Activated CD4-positive, alpha-beta T cell treated with anti-CD3 and anti-CD28 coated beads for 24 hours (primary cell): ENCODE measurements at places on chromosomes 6 and 20.

DNA sequence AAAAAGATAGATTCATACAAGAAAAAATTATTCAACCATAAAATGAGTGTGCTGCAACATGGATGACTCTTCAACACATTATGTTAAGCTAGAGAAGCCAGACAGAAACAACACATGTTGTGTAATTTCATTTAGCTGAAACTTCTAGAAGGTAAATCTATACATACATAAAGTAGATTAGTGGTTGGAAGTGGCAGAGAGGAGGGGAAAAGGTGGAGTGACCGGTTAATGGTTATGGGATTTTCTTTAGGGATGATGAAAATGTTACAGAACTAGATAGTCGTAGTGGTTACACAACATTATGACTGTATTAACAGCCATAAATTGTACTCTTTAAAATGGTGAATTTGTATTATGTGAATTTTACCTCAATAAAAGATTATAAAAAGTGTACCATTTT lies 304.1 kb upstream of the SLC35B3 start:
- no peak for DNase-seq

DNA sequence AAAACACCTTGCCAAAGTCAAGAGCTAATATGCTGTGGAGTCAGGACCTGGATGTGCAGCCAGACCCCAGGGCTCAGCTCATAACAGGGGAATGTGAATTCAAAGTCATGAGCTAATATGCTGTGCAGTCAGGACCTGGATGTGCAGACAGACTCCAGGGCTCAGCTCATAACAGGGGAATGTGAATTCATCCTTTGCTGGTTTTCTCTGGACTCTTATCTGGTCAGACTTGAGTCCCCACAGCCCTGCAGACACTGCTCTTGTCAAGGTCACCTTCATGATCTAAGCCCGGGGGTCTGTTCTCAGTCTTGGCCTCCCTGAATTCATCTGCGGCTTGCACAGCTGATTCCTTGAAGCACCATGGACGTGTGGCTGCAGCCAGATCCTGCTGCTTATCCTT lies 19.2 kb upstream of the GGTLC1 start:
- no peak for DNase-seq

- DNase-seq: no peak
Measured at GRCh38 chr6:109224994-109225393, 129.7 kb downstream of the CEP57L1 start.

DNA sequence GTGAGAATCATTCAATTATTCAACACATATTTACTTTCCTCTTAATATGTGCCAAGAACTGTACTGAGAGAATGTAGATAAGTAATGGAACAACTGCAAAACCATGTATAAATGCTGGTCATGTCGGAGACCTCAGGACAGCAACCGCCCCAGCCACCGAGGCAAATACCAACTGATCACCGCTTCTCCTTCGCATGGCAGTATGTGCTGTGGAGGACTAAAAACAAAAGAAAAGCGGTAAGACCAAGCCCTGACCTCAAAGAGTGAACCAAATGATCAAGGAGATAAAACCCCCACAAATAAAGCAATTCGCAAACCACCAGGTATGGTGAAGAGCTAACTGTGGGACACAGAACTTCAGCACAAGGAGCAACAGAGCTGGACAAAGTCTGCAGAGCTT lies 104.3 kb downstream of the TRERF1 start:
- no peak for DNase-seq

- DNase-seq: no peak
Measured at GRCh38 chr20:20248620-20249200, 119.2 kb upstream of the INSM1 start.

DNA sequence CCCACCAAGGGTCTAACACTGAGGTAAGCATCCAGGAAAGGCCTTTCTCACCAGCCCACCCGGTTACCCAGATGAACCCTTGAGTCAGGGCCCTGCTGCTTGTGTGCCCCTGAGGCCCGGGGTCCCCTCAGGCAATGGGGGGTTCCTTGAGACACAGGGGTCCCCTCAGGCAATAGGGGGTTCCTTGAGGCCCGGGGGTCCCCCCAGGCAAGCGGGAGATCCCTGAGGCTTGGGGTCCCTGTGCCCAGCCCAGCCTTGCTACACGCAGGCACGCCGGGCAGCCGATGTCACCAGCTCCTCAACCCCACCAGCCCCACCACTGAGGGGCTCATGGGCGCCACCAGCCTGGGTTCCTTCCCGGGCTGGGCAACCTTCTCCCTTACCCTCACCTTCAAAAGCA lies 247.2 kb downstream of the TTLL2 start:
- DNase-seq: no peak

DNA sequence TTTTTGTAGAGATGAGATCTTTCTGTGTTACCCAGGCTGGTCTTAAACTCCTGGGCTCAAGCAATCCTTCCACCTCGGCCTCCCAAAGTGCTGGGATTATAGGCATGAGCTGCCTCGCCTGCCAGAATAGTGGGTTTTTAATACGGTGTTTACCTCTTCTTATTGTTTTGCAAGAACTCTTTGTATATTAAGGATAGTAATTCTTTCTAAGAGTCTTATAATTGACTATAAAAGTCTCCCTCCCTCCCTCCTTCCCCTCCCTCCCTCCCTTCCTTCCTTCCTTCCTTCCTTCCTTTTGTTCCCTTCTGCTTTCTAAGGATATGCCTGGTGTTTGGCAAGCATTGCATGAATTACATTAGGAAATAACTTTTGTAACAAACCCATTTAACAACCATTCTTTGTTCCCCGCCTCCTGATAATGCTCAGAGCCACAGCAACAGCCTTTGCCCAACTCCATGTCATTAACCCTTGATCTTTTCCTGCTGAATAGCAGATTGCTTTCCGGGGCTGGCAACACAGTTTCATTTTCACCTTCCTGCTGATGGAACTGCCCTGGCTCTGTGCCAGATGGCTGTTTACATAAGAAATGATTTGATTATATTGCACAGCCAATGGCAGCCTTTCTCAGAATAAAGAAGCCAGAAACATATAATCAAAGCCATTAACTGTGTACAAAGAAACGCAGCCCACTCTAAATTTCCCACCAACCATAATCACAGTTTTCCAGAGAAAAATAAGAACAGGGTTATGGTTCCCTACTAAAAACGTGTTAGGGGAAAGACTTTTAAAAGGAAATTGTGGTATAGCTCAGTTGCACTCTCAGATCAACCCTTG lies 143.7 kb upstream of the PTPN1 start:
- no peak for DNase-seq

DNA sequence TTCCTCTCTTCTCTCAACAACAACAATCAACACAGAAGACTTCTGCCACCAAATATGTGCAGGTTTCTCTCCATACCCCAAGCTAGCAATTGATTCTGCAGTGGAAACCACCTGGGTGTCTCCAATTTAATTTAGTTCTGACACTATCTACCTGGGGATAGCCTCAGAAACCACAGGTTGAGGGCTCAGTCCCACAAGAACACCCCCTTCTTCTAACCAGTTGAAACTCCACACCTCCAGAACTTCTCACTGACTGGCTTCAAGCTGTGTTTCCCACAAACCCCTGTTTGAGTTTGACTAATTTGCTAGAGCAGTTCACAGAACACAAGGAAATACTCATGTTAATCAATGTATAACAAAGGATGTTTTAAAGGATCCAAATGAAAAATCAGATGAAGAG lies 52.5 kb upstream of the SPTLC3 start:
- no peak for DNase-seq

- DNase-seq: no peak
Measured at GRCh38 chr20:47318027-47318585, 38.4 kb downstream of the ZMYND8 start.

GRCh38 chr6:153251326-153251725 lies 120.2 kb upstream of the RGS17 start:
- DNase-seq: no peak

GRCh38 chr6:139712830-139713229 lies 338.4 kb upstream of the CITED2 start:
- DNase-seq: no peak

DNA sequence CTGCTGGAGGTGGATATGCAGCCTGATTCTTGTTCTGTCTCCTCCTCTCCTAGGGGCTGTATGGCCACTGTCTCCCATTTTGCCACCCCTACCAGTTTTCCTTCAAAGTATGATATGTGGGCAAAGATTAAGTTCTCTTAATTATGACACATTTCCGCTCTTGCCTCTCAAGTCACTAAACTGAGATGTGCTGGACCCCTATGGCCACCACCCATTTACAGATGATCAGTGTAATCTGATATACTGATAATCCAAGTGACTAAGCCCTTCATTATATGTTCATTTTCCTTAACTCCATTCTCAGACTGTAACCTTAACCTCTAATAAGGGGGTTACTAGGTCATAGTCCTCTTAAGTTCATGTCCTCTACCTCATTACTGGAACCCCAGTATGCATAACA lies 711 bp upstream of the C20orf141 start:
- DNase-seq: no peak

DNA sequence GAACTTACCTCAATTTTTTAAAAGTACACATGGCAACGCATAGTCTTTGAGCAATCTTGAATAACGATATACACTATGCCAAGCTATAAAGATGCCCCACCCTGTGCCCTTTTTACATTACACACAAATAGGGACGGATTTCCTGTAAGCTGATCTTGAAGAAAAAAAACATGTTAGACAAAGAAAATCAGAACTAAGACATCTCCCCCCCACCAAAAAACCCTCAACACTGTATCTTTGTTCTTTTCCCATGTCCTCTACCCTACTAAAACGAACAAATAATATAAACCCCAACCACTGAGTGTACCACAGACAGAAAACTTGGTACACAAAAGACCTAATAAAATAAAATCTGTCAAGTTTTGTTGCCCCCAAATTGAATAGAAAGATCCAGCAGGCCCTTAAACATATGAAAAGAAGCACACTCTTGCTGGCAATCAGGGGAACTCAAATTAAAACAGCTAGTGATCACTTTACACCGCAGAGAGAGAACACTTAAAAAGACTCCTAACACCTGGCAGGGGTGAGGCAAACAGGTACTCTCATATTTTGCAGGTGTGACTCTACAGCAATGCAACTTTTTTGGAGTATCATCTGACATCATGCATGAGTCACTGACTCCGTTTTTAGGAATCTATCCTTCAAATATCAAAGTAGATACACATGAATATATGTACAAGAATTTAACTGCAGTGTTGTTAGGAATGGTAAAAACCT lies 29.6 kb downstream of the BACH2 start:
- no peak for DNase-seq

- no peak for DNase-seq
Measured at GRCh38 chr6:166523782-166524559, 62.5 kb downstream of the RAMACL start.

DNA sequence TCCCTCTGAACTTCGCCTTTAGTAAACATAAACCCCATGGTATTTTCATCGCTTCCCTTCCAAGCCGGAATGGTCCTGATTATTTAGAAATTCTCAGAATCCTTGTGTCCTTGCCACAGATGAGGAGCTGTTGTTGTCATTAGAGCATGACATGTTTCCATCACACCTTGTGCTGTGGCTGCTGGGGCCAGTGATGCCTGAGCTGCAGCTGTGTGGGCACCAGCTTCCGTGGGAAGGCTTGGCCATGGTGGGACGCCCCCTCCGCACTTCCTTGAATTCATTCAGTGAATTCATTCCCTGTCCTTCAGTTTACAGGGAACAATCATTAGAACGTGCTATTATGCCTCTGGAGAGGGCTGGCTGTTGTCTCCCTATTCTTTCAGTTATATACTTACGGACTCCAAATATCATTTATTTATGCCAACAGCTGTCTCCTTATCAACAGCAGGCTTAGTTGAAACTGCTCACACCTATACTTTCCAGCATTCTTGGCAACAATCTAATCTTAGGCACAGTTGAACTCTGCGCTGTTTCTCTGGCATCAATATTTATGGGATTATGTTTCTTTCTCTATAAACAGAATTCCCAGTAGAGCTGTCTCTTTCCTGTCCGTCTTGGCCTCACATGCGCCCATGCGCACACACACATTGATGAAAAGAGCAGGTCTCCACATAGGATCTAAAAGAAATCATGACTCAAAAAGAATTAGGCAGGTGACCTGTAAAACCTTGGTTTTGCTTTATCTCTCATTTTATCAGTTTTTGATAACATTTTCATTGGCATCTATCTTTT lies 9.0 kb downstream of the ADGRF1 start:
- DNase-seq: no peak

GRCh38 chr6:3742076-3742425 lies 9.5 kb downstream of the PXDC1 start:
- DNase-seq: no peak

- DNase-seq: no peak
Measured at GRCh38 chr20:35472209-35472608, 16.8 kb downstream of the CEP250 start.
